ENCODE measurements at places on chromosomes 13 and 19.

- no peak for DNase-seq
Observed at GRCh38 chr19:5676105-5676771, 4.1 kb downstream of the MICOS13 start.

DNA sequence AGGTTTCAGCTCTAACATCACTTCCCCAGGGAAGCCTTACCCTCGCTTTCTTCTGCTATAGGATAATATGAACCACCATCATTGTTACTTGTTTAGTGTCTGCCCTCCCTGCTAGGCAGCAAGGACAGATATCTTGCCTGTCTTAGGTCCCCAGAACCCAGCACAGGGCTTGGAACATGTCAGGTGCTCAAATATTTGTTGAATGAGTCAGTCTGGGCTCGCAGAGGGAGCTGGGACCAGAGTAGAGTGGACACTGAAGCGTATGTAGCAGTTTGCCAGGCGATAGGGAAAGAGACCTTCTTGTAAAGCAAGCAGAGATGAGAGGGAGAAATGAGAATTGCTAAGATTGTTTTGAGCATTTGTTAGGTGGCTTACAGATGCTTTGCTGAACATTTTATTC lies 11.7 kb downstream of the BCKDHA start:
- peak; percentile 50 for DNase-seq

DNA sequence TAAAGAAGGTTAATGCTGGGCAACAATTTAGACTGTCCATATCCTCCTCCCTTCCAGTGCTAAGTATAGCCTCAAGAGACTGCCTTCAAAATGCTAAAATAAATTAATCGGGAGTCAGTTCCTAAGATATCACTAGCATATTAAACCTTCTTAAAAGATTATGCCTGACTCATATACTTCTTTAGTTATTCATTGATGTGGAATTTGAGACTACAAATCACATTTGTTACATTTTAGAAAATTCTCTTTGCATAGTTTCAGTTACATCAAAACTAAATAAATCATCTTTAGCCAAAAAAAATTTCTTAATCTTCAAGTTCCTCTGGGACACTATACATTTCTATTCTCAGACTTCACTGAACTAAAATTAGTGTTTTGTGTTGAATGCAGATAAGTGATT lies 769.1 kb downstream of the PCDH9 start:
- no peak for DNase-seq

DNA sequence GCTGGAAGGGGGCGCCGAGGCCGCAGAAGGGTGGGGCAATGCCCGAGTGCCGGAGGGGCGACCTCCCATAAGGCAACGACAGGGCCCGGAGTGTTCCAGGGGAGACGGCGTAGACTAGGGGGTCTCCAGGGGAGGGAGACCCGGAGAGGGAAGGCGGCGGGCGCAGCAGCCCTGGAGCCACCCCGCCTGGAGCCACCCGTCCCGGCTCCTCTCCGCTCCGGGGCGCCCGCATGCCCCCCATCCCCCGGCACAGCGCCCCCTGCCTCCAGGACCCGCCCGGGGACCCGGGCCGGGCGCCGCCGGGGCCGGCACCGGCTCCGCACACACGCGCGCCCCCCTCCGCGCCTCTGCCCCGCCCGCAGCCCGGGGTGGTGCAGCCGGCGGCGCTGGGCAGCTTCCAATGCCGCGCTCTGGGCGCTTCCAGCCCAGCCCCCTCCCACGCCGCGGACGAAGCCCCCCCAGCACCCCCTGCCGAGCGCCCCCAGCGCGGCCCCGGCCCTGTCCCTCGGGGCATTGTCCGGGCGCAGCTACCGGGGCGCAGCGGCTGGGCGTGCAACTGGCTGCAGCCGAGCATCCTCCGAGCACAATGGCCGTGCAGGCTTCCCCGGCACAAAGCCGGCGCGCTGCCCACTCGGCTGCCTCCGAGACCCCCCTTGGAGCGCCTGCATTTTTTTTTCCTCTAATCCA lies 519 bp downstream of the PTPRS start:
- no peak for DNase-seq

GRCh38 chr19:18490728-18491127 lies 31.1 kb downstream of the ELL start:
- DNase-seq: no peak

- no peak for DNase-seq
Observed at GRCh38 chr19:56689198-56689597, 17.6 kb upstream of the ZNF835 start.

DNA sequence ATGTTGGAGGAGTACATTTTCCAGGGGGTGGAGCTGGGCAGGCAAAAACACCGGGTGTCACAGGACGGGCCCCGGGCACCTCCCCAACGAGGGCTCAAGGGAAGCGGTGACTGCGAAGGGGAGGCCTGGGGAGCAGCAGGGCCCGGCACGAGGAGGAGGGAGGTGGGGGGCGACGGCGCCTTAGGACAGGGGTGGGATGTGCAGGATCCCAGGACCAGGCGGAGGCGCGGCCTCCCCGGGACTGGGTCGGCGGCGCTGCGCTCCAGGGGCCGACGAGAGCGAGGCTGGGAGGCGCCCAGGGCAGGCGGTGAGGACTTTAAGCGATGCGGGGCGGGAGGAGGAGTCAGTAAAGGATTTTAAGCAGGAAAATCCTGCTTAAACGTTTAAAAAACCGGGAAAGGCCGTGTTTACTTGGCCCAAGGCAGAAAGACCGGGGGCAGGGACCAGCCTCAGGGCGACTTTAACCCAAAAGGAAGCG lies 427 bp downstream of the ZNF160 start:
- DNase-seq: peak; percentile 8

GRCh38 chr13:43113603-43114002 lies 90.2 kb downstream of the DNAJC15 start:
- no peak for DNase-seq

- no peak for DNase-seq
Observed at GRCh38 chr19:588741-589692, 664 bp upstream of the HCN2 start.

- DNase-seq: no peak
Observed at GRCh38 chr19:54877471-54877870, 3.4 kb downstream of the FCAR start.

DNA sequence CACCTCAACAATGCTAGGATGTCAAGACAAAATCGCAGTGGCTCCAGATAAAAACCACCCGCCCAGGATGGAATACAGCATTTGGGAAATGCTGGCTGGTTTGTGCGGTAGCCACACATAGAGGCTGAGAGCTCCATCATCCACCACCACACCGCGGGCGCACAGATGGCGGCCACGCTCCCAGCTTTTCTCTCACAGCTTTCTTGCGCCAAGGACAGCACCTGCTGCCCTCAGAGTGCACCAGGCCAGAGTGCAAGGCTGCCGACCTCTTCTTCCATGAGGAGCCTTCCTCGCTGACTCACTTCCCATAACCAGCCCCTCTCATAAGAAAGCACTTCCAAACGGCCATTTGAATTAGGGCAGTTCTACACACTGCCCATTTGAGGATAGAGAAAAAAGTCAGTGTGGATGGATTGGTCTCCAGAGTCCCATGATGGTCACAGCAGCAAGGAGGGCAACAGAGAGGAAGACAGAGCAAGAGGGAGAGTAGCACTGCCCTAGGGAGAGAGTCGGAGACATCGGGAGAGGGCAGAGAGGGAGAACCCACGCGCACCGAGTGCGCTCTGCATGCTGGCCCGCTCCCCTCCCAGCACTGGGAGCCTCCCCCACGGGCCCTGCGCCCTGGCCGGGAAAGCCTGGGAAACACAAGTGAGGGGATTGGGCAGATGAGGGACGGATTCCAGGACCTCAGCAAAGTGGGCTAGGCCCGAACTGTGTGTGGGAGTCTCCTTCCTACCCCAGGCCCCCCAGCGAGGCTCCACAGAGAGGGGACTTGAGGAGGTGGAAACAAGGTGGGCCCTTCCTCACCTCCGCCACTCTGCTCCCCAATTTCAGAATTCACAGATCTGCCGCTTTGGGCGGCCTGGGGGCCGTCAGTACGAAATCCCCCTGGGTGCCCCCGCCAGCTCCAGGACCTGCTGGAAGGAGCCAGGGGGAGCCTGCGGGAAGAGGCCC lies 156.9 kb downstream of the USP12 start:
- no peak for DNase-seq

GRCh38 chr13:28678809-28679208 lies 19.9 kb downstream of the POMP start:
- no peak for DNase-seq

- DNase-seq: no peak
Observed at GRCh38 chr19:9406798-9407352, 28.5 kb downstream of the ZNF266 start.

GRCh38 chr19:40799558-40800338 lies 757 bp downstream of the EGLN2 start:
- DNase-seq: no peak

DNA sequence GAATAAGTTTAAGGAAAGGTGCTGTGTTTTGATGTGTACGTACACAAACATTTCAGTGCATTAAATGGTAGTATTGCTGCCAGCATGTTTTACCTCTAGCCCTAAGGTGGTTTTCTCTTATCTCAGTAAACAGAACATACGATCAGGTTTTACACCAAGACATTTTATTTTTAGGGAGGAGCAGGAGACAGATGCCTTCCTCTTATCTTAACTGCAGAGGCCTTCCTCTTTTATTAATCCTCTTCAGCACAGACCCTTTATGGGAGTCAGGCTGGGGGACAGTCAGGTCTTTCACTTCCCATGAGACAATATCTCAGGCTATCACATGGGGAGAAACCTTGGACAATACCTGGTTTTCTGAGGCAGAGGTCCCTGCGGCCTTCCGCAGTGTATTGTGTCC lies 14.9 kb upstream of the ZNF611 start:
- no peak for DNase-seq

DNA sequence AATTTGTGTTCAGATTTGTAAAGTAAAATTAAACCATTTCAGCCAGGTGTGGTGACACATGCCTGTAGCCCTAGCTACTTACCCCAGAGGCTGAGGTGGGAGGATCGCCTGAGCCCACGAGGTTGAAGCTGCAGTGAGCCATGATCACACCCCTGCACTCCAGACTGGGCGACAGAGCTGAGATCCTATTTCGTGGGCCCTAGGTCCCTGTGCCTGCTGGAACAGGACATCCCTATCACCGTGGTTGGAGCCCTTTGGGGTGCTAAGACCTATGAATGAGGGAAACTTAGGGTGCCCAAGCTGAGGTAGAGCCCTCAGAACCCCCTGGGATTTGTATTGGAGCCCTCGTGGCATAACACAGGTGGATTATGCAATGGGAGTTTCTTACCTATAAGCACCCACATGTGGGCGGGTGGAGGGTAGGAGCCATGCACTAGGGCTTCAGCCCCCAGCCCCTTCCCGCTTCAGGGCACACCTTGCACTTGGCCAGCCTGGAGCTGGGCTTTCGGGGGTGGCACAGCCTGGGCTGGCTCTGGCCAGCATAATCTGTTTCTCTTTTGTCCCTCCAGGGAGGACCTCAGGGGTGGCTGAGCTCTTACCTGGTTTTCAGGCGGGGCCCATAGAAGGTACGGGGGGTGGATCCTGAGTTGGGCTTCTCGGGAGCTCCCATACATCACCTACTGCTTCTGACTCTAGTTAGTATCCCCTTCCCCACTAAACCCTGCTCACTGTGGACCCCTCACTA lies 7.2 kb upstream of the USF2 start:
- DNase-seq: no peak

DNA sequence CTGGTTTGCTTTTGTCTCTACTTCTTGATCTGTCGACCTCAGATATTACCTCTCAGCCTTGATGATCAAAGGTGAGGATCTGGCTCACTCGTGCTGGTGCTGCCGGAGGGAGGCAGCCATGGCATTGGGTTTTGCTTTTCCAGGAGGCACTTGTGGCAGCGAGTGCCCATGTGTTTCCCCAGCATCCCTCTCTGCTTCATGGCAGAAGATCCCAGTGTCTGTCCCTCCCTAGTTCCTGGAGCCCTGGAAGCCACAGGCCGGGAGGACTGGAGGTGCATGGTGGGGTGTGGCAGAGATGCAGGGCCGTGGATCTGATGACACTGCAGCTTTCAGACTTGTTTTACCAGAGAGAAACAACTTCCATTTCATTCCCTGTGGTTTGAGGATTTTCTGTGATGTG lies 47.5 kb downstream of the ANKRD10 start:
- DNase-seq: no peak

GRCh38 chr19:3578390-3578789 lies 5.6 kb downstream of the HMG20B start:
- no peak for DNase-seq

DNA sequence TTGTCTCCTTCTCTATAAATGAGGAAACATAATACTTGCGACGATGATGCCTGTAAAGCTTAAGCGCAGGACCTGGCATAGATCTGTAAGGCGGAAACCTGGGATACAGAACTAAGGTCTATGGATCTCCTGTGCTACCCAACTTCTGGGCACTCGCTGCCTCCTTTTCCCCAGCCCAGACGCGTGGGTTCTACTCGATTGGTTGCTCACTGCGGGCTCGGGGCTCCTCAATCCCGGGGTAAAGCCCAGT lies 615 bp upstream of the PSMC4 start:
- no peak for DNase-seq

- DNase-seq: no peak
Observed at GRCh38 chr13:27535546-27535945, 84.8 kb downstream of the LNX2 start.

DNA sequence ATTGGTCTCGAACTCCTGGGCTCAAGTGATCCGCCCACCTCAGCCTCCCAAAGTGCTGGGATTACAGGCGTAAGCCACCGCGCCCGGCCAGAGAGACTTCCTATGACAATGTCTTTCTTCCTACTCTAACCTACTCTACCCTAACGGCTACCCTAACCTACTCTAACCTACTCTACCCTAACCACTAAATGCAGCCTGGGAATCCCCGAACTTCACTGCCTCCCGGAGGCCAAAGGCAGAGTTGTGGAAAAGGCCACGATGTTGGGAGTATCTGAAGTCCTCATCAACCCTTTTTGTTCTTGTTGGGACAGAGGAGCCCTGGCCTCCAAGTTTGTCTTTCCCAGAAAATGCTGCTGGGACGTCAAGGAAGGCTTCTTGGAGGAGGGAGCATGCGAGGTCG lies 967 bp upstream of the NR2C2AP start:
- no peak for DNase-seq

DNA sequence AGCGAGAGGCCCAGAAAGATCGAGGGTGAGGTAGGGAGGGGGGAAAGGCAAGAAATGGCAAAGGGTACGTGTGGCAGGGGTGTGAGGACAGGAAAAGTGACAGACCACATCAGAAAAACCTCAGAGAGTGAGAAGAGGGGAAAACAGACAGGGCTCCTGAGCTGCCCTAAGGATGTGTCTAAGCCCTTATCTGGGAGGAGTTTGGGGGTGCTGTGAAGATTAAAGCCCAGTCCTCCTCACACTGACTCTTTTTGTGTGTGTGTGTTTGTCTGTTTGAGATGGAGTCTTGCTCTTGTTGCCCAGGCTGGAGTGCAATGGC lies 703 bp upstream of the PTH2 start:
- DNase-seq: no peak

- no peak for DNase-seq
Observed at GRCh38 chr19:30621326-30621920, 249.2 kb downstream of the ZNF536 start.
